ENCODE measurements at places on chromosomes 5 and 9. TPM values are rescaled to one million over a fixed set of nuclear protein-coding genes. Genes with fewer than 3 reads are reported as not detected.

DNA sequence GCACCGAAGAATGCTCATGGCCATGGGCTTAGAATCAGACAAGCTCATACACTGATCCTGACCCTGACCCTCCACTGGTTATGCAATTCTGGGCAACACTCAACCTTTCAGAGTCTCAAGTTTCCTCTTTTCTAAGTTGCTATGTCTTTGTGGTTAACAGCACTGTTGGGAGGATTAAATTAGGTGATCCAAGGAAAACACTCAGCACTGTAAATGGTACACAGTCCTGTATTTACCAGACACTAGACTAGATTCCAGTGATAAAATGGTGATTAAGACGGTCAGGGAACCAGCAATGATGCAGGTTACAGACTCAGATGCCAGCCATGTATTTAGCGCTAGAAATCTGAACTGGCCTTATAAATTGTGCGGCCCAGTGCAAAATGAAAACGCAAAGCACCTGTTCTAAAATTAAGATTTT is 8.1 kb downstream of the ARL15 start:
- DNase-seq = no peak

- DNase-seq = no peak
These were observed 122.5 kb downstream of the MCTP1 start for GRCh38 chr5:95162231-95162992.

GRCh38 chr5:132183723-132184122 is 43.9 kb downstream of the P4HA2 start:
- no peak for DNase-seq

GRCh38 chr9:103802068-103802467 is 292.0 kb upstream of the SMC2 start:
- no peak for DNase-seq

GRCh38 chr5:75681125-75681830 is 36.0 kb downstream of the POC5 start:
- DNase-seq = no peak

- no peak for DNase-seq
These were observed 16.8 kb upstream of the PHYKPL start for GRCh38 chr5:178249191-178249989.

DNA sequence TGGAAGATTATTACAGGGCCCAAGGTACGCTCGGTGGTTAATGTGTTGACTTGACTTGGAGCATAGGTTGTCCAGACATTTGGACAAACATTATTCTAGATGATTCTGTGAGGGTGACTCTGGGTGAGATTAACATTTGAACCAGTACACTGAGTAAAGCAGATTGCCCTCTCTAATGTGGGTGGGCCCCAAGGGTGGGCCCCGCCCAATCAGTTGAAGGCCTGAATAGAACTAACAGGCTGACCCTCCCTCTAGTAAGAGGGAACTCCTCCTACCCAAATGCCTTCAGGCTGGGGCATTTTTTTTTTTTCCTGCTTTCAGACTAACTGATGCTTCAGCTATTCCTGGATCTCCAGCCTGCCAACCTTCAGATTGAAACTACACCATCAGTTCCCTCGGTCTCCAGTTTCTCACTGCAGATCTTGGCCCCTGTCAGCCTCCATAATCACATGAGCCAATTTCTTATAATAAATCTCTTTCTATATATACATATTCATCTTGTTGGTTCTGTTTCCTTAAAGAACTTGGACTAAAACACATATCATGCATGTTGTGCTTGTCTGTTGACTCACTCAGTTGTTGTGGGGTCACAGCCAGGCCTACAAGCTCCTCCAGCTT is 338.1 kb upstream of the BRINP1 start:
- DNase-seq = no peak

GRCh38 chr5:52692039-52692438 is 95.7 kb upstream of the ITGA1 start:
- no peak for DNase-seq

DNA sequence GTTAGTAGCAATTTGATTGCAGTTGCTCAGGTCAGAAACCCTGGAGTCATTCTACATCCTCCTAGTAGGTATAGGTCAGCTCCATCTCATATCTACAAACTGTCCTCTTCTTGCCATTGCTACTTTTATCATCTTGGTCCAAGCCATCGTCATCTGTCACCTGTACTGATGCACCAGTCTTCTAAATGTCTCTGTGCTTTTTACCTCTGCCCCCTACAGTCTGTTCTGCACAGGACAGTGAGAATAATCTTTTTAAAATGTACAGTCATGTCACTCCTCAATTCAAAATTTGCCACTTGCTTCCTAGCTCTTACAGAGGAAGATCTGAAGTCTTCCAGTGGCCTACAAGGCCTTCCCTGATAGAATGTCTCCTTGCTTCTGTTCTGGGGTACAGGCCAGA is 6.8 kb downstream of the NNT start:
- no peak for DNase-seq

- DNase-seq = no peak
These were observed 382.6 kb upstream of the DAP start for GRCh38 chr5:11143456-11144267.

- no peak for DNase-seq
These were observed 49.2 kb downstream of the ESM1 start for GRCh38 chr5:54936201-54936600.

- no peak for DNase-seq
These were observed 144.5 kb upstream of the ABCA1 start for GRCh38 chr9:105072476-105072875.

Gene OR1N2
- total RNA-seq = not detected

Gene PTPN3
- total RNA-seq = 53.0 TPM

Gene DNAI1
- not detected for total RNA-seq

Data from epithelial cell of proximal tubule (primary cell).